ENCODE measurements at places on chromosomes 6 and 20.
A peak's percentile ranks its signal among the peaks of the same experiment; 100 is the strongest.

- DNase-seq, result no peak
Observed at GRCh38 chr6:44097782-44098317, 29.4 kb downstream of the MRPL14 start.

DNA sequence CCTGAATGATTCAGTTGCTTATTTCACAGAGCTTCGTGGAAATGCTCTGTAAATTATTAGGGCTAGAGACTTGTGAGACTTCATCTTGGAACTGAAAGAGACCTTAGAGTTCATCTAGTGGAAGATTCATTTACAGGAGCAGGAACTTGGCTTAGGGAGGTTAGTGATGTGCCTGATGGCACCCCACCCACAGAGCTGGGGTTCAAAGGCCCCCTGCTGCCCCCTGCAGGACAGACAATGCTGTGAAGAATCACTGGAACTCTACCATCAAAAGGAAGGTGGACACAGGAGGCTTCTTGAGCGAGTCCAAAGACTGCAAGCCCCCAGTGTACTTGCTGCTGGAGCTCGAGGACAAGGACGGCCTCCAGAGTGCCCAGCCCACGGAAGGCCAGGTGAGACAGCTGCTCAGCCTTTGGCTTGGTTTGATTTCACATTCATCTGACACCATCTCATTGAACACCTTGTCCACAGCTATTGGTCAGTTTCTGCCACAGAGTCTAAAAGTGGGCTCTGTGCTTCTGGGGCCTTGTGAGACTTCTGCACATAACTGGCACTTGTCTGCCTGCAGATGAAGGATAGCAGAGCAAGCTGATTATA is 25.1 kb downstream of the MYBL2 start:
- peak; percentile 56 for DNase-seq

- DNase-seq, result no peak
Observed at GRCh38 chr6:128495536-128496333, 24.7 kb downstream of the PTPRK start.

- no peak for DNase-seq
Observed at GRCh38 chr6:37484786-37485170, 14.9 kb downstream of the CCDC167 start.

- DNase-seq, result no peak
Observed at GRCh38 chr6:88953550-88954386, 9.7 kb downstream of the RNGTT start.

GRCh38 chr20:61437280-61438206 is 185.5 kb downstream of the CDH4 start:
- DNase-seq, result no peak

- DNase-seq, result no peak
Observed at GRCh38 chr20:57469418-57470211, 55.3 kb downstream of the CTCFL start.

- peak; percentile 55 for DNase-seq
Observed at GRCh38 chr6:27176523-27177484, 70.7 kb upstream of the PRSS16 start.

- no peak for DNase-seq
Observed at GRCh38 chr6:148471624-148472159, 129.1 kb downstream of the SASH1 start.

DNA sequence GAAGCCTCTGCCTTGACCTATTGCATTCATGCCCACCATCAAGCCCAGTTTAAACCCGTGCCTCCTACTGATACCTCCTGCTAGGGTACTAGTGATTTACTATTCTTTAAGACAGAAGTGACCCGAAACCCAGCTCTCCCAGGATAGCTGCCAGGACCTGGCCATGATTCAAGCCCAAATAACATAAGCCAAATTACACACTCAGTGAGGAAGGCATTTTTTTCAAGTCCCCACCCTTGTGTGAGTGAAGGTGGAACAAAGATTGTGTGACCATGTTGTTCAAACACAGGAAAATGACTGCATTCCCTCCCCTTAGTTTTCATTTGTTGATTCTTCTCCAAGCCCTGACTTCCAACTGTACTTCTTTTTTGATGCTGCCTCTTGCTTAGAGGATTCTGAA is 3.7 kb upstream of the KAT14 start:
- no peak for DNase-seq

- no peak for DNase-seq
Observed at GRCh38 chr6:109488001-109488400, 5.0 kb upstream of the ZBTB24 start.

GRCh38 chr20:58763076-58763475 is 70.5 kb downstream of the NPEPL1 start:
- DNase-seq, result no peak

DNA sequence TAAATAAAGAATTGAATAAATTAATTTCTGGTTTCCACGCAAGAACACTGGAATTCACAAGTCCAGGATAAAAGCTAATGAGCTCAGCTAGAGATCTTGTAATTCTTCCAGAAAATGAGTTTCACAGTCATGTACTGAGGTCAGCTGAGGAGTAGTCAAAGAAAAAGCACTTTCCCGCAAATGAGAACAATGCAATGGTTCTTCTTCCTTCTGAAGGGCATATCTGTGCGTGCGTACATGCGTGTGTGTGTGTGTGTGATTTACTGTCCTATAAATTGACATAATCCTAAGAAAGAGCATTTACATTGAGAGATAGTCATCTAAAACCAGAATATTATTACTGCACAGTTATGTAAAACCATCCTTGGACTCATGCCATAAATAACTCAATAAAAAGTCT is 968.9 kb upstream of the EYS start:
- DNase-seq, result no peak

DNA sequence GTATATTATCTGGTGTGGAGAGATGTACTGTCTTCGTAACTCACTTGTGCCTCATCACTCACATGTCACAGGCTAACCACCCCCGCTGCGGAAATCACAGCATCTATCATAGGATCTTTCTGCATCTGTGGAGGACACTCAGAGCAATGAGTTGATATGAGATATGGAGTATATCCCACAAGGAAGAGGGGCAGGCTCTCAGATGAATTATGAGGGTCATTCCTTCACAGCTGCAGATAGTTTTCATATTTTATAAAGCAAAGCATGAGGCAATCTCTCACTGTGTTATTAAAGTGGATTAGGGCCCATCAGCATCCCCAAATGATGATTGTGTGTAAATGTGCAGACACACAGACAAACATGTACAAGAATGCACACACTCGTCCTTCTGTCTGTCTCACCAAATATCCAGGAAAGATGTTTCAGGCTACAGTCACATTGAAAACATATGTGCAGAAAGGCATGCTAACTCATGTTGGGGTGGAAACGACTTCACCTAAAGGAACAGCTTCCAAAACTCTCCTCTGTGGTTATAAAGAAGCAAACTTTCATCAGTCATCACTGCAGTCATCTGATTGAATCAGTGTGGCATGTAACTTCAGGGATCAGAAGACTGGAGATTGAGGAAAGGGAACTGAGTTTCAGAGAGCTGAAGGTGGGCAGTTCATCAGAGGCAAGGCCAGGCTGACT is 164.7 kb downstream of the FOXC1 start:
- DNase-seq, result no peak
